ENCODE measurements at places on chromosomes 2 and 18.

DNA sequence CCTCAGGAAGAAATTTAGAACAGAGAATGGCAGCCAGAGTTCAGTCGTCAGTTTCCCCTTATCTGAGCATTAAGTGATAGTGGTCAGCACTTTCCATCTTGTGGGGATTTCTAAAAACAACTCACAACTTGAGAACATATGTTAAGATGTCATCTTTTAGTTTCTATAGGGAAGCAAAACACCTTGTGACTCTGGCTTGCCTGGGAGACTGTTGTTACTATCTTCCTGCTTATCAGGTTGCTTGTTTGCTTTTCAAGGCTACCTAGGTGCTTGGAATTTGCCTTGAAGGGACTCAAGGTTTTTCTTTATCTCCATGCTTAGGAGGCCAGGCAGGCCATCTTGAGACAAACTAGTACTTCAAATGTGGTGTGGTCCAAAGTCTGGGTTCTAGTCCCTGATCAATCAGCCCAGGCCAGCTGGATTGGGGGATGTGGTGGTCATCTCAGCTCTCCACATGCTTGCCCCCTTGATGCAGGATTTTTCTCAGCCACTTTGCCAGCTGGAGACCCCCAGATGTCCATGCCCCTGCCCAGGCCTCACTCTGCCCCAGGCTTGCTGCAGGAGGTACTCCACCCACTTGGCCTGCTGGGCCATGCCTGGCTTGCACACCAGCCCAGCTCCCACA is 125.9 kb downstream of the LYPD1 start:
- no peak for DNase-seq

DNA sequence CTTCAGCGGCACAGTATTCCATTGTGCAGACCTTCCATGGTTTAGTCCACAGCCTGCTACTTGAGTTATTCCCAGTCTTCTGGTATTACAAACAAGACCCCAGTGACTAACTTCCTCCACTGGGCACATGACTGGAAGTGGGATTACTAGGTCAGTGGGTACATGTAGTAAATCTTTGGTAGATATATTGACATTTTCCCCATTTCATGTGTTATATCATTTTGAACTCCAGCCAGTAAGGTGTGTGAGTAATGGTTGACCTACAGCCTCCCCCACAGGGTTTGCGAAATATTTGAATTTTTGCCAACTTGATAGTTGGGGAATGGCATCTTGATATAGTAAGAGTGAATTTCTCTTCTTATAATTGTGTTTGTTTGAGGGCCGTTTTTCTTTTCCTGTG is 58.8 kb downstream of the RNF144A start:
- DNase-seq = peak; percentile 93

DNA sequence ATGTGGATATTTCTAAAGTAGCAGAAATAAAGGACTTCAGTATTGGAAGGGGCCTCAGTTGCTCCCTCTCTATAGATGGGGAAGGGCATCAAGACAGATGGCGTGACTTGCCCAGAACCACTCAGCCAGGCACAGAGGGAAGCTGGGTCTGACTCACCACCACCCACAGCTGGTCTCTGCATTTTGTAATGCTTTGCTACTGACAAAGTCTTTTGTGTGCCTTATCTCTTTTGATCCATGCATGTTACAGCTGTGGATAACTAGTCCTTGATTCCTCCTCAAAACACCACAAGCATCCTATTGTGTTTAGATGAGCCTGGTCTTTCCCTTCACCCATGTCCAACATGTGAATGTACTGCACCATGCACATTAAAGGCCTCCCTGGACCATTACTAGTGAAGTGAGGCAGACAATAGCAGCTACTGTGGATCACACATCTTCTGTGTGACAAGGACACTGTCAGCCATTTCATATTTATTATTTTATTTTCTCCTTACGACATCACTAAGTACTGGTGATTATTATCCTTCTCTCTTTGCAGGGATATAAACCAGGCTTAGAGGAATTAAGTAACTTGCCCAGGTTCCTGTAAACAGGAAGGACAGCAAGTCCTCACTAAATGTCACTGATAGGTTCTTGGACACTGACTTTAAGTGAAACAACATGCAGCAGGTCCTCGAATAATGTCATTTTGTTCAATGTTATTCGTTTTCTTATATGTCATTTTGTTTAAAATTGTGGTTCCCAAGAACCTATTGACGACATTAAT is 29.6 kb upstream of the IL37 start:
- peak; percentile 97 for DNase-seq

GRCh38 chr2:192194866-192195547 is at the start of gene TMEFF2:
Gene TMEFF2 (minus strand): TSS chr2:192194933. CDS start chr2:192194524, 409 bp downstream.
- DNase-seq = peak; percentile 47

GRCh38 chr2:72117718-72118117 is 29.9 kb downstream of the CYP26B1 start:
- no peak for DNase-seq

DNA sequence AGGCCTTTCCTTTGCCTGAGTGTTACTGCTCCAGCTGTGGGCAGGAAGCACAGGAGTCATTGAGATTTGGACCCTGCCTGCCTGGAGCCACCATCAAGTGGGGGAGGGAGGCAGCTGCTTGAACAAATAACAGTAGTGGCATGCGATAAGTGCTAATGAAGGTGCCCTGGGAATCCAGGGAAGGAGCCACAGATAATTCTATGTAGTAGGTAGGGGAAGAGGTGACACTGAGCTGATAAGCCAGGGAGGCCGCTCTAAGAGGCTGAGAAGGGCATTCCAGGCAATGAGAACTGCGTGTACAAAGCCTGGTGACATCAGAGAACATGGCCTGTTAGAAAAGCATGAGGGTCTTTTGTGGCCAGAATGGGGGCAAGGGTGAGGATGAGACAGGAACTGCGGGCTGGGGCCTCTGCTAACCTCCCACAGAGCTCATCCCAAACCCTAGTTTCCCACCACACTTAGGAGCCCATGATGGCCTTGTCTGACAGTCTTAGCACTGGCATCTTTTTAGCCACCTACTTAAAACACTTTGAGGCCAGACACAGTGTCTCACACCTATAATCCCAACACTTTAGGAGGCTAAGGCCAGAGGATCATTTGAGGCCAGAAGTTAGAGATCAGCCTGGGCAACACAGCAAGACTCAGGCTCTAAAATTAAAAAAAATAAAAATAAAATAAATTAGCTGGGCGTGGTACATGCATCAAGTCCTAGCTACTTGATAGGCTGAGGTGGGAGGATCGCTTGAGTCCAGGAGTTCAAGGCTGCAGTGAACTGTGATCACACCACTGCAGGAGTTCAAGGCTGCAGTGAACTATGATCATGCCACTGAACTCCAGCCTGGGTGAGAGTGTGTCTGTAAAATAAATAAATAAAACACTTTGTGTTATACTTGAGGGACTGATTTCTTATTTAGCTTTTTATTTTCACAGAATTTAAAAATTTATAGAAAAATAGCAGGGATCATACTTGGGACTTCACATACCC is 58.9 kb downstream of the TET3 start:
- no peak for DNase-seq

GRCh38 chr2:15432642-15433256 is 128.4 kb downstream of the NBAS start:
- DNase-seq = no peak

DNA sequence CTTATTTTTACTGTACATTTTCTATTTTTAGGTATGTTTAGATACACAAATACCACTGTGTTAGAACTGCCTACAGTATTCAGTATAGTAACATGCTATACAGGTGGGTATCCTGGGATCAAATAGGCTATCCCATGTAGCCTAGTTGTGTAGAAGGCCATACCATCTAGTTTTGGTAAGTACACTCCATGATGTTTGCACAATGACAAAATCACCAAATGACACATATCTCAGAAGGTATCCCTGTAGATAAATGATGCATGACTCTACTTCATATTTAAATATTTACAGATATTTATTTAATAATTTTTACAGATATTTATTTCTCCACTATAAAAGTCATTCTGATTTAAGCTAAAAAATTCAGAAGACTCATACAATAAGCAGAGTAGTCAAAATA is 233.8 kb upstream of the OSR1 start:
- DNase-seq = no peak

GRCh38 chr18:74610860-74611259 is 13.2 kb downstream of the ZNF407 start:
- no peak for DNase-seq

DNA sequence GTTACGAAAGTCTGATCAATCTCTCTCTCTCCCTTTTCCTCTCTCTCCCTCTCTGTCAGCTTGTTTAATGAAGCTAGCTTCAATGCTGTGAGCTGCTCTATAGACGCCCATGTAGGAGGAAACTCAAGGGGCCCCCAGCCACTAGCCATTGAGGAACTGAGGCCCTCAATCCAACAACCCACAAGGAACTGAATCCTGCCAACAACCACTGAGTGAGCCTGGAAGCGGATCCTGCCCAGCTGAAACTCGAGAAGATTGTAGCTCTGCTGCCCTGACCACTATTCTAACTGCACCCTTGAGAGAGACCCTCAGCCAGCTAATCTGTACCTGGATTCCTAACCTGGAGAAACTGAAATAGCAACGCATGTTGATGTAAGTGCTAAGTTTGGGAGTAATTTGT is 129.2 kb downstream of the BCL11A start:
- DNase-seq = no peak

DNA sequence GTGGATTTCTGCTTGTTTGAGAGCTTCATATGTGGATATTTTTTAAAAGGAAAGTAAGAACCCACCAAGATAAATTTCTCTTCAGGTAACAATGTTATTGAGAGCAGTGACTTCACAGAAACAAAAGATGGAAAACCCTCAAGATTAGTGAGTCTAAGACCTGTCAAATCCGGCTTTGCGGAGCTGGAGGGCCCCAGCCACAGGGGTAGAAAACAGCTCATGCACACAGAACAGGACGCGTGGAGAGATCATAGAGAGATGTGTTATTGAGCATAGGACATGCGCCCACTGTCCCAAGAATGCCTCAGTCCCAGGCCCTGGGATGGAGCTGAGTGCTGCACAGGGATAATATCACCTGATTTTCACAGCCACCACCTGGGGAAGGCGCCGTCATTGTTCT is 21.3 kb downstream of the EDAR start:
- DNase-seq = no peak

- DNase-seq = no peak
These were observed 105.8 kb upstream of the DNAJC10 start for GRCh38 chr2:182610231-182610630.

GRCh38 chr2:176848844-176849243 is 363.8 kb upstream of the HNRNPA3 start:
- DNase-seq = no peak

GRCh38 chr18:59881728-59882656 is 17.8 kb upstream of the PMAIP1 start:
- DNase-seq = peak; percentile 83

DNA sequence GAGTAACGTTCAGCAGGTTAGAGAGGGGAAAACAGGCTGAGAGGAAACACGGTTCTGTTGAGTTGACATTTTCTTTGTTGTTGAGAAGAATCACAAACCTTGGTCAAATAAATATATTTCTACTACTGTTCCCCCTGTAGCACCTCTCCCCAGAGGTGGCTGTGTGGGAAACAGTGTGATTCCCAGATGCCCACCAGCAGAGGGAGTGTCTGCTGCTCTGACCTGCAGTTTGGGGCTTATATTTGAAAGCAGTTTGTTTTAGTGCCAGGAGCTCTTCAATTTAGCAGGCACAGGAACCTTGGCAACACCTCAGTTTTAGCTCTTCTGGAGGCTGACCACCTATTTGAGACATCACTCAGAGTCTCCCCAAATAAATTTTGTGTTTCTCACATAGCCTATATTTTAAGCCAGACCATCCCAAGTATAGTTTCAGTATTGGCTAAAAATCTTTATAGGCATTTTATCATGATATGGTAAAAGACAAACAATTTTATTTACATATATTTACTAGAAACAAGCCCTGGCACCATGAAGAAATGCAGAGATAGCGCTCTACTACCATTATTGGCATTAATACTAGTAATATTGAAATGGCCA is 75.7 kb downstream of the PIK3C3 start:
- peak; percentile 8 for DNase-seq

DNA sequence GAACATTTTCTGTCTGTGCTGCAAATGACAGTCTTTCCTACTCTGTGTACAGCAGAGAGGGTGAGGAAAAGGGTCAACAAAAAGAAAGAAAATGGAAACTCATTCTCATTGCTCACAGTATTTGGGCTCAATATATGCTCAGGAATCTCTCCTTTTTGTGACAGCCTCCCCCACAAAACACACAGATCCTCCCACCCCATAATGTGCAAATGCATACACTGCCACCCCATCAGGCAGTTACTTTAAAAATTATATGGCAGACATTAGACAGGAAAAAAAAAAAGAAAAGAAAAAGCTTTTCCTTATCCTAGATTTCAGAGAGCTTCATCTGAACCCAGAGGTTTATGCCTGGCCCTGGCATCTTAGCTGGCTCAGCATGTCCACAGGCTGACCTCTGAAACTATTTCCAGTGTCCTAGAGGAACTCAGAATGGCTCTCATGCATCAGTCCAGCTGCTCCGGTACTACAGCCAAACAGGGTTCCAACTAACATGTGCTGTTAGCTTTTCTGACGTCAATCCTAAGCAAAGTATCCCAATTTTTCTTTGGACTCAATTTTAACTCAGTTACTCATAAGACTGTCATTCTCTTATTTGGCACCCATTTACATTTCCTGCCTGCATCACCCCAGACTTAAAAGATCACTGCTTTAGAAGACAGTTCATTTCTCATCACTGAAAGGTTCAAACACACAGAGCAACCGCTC is 105.9 kb downstream of the RBMS1 start:
- DNase-seq = peak; percentile 93

- DNase-seq = no peak
These were observed 432.4 kb downstream of the DCDC2C start for GRCh38 chr2:4135765-4136164.
